ENCODE measurements at places on chromosomes 12 and 14.
A peak's percentile ranks its signal among the peaks of the same experiment; 100 is the strongest.

DNA sequence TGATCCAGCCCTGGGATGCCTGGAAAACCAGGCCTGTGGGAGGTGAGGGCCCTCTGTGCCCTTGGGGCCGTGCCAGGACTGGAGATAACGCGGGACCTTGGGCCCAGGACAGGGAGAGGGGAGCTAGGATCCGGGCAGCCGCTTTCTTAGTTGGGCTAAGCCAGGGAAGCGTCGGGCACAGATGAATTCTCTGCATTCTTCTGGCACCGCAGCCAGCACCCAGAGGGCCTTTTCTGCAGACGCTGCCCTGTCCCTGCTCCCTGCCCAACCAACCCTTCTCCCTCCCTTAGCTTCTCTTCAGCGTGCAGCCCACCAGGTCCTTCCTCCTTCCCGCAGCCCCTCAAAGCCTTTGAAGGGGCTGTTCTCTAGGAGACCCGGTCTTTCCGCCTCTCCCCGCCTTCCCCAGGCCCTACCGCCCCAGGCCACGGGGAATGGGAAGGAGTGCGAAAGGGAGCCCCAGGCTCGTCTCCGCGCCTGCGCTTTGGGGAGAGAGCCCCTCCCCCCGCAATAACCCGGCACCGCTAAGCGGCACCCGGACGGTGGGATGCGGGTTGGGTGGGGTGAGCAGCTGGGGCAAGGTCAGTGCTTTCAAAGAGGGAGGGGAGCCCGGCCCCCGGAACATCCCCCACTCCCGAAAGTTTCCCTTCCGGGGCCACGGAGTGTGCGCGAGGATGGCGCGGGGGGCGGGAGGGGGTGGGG, 663 bp downstream of the NCKAP5L start:
- peak; percentile 68 for DNase-seq

DNA sequence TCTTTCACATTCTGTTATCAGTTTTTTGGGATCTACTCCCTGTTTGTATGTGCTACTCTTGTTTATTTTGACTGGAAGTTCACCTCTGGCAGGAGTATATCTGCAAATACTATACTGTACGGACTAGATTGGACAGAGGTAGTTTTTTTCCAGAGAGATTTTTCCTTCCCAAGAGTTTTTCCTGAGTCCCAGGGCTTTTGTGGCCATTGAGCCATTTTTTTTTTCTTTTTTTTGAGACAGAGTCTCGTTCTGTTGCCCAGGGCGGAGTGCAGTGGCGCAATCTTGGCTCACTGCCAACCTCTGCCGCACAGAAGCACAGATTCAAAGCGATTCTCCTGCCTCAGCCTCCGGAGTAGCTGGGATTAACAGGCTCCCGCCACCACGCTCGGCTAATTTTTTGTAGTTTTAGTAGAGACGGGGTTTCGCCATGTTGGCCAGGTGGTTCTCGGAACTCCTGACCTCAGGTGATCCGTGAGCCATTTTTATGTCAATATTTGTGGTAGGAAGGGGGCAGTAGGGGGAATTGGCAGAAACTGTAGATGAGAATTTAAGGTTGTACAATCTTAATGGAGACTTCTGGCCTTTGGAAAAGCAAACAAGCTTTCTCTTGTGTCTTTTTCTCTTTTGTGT, 19.4 kb downstream of the KTN1 start:
- DNase-seq, result no peak

GRCh38 chr12:77469578-77470333, 360.9 kb upstream of the NAV3 start:
- DNase-seq, result no peak

DNA sequence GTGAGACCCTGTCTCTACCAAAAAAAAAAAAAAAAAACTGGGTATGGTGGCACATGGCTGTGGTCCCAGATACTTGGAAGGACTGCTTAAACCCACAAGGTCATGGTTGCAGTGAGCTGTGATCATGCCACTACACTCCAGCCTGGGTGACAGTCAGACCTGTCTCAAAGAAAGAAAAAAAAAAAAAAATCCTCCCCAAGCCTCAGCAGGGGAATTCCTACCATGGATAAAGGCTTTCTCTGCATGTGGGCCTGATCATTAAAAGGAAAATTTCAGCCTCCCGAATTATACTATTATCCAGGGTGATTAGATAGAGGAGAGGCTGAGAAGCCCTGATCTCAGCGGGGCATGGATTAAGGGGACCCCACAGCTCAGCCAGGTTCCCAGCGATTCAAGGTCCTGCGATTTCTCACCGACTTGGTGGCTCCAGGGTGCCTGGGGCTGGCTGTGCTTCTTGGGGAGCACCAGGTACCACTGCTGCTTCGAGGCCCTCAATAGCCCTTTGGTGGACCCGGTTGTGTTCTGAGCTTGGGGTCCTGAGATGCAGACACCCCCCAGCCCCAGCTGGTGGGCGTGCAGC, 5.6 kb downstream of the SH2B3 start:
- no peak for DNase-seq

GRCh38 chr12:68250454-68250853, 3.0 kb downstream of the IL22 start:
- no peak for DNase-seq
